ENCODE measurements at places on chromosomes 6 and 20. TPM values are rescaled to one million over a fixed set of nuclear protein-coding genes. Genes with fewer than 3 reads are reported as not detected.

Gene FAM83B
- 13.6 TPM for total RNA-seq

Gene SNPH
- total RNA-seq, result 2.3 TPM

Gene HMGN3
- total RNA-seq, result 61.1 TPM

Gene TNF
- total RNA-seq, result 0.73 TPM

GRCh38 chr6:17281497-17282481, 628 bp downstream of the RBM24 start:
- H3K27me3 ChIP-seq, result no peaks in the 10 kb centered on the region
- no peaks in the 10 kb centered on the region for H3K36me3 ChIP-seq
- H3K27ac ChIP-seq, result peak overlapping the region; percentile 4
- no peak for DNase-seq
- peak overlapping the region; percentile 83 for H3K4me3 ChIP-seq

DNA sequence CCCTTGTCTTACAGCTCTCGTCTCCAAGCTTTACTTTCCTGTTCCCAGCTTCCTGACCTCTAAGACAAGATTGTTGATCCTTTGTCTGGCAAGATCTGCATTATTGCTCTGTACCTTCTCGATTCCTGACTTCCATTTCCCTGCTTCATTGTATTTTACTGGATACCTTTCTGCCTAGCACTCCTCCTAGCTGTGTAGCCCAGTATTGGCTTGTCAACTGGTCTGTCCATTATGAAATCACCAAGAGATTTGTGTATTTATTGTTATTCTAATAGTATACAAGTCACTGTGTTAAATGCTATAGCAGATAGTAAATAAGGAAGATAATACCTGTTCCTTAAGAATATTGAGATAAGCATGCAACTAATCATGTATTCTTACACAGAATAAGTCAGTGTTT, 305.4 kb downstream of the CDKAL1 start:
- no peaks in the 10 kb centered on the region for H3K36me3 ChIP-seq
- no peak for DNase-seq
- no peak overlapping the region for H3K27ac ChIP-seq

- no peaks in the 10 kb centered on the region for H3K36me3 ChIP-seq
- no peaks in the 10 kb centered on the region for H3K27me3 ChIP-seq
- no peak overlapping the region for H3K27ac ChIP-seq
- no peaks in the 10 kb centered on the region for H3K4me1 ChIP-seq
- H3K4me3 ChIP-seq, result no peak overlapping the region
These were observed 63.5 kb downstream of the HACE1 start for GRCh38 chr6:104796031-104796785.

DNA sequence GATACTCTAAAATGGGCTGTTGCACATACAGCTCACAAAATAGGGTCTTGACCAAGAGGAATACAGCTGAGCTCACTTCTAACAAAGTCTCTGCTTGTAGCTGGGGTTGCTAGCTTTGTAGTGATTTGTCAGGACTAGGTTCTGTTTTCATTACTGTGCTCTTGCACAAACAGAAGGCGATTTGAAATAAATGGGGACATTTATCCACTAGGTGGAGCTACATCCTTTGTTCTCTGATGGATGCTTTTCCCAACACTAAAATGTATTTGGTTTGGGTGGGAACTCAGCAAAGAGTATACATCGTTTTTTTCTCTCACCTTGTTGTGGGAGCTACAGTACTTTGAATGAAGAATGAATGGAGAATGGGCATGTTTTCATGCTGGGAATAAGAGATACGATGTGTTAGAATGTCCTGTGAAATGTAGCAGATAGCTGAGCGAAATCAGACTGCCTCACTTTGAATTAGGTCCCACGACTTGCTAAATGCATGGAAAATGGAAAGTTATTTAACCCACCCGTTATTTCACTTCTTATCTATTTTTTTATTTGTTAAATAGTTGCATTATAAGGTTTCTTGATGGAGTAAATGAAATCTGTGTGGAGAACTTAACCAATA, 494.7 kb upstream of the MAP3K7 start:
- no peaks in the 10 kb centered on the region for H3K4me1 ChIP-seq
- no peak overlapping the region for H3K4me3 ChIP-seq
- H3K27ac ChIP-seq, result no peak overlapping the region
- no peak for DNase-seq

- no peak overlapping the region for H3K4me3 ChIP-seq
- H3K36me3 ChIP-seq, result no peaks in the 10 kb centered on the region
- no peaks in the 10 kb centered on the region for H3K4me1 ChIP-seq
- DNase-seq, result no peak
These were observed 34.1 kb upstream of the TIAM2 start for GRCh38 chr6:154960854-154961530.

- H3K27me3 ChIP-seq, result peaks cover 8% of the 10 kb centered on the region
- DNase-seq, result no peak
- no peaks in the 10 kb centered on the region for H3K36me3 ChIP-seq
- H3K4me3 ChIP-seq, result no peak overlapping the region
- no peaks in the 10 kb centered on the region for H3K4me1 ChIP-seq
These were observed 33.2 kb upstream of the RPS6KA2 start for GRCh38 chr6:166660157-166660688.

GRCh38 chr6:55892749-55893357, 17.5 kb upstream of the BMP5 start:
- no peaks in the 10 kb centered on the region for H3K36me3 ChIP-seq
- no peak overlapping the region for H3K27ac ChIP-seq
- no peak overlapping the region for H3K4me3 ChIP-seq
- no peak for DNase-seq

DNA sequence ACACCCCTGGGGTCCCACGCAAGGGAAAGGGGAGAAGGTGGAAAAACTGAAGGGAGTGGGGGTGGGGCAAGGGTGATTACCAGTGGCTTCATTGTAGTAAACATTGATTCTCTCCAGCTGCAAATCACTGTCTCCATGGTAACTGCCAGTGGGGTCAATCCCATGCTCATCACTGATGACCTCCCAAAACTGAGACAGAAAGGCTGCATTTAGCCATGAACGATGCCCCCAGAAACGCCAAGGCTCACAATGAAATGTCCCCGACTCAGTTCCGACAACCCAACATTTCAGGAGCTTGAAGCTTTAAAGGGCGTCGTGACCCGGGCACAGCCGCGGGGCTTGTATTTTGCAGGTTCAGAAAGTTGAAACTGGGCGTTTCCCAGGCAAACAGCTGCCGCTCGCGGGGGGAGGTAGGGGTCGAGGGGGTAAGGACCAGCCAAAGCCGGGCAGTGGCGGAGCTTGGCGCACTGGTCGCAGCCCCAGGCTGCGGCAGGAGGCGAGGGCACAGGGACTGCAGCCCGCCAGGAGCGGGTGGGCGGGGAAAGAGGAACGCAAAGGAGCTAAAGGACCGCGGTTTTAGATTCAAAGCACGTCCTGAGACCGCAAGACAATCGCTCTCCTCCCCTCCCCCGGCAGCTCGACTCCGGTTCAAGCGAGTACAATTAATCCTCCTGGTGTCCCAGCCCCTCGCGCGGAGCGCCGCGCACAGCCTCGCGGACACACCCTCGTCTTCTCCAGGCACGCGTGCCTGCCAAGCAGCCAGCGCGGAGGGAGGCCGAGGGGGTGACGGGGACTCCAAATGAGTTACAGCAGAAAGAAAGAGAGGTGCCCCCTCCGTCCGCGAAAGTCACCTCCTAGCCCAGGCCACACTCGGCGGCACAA, 731 bp downstream of the TUBB2B start:
- peaks cover 37% of the 10 kb centered on the region for H3K27me3 ChIP-seq
- peaks cover 11% of the 10 kb centered on the region for H3K4me1 ChIP-seq

- H3K4me1 ChIP-seq, result no peaks in the 10 kb centered on the region
- H3K36me3 ChIP-seq, result no peaks in the 10 kb centered on the region
- no peak overlapping the region for H3K4me3 ChIP-seq
- H3K27me3 ChIP-seq, result no peaks in the 10 kb centered on the region
- no peak for DNase-seq
These were observed 199.2 kb downstream of the UBE3D start for GRCh38 chr6:82866446-82866845.

DNA sequence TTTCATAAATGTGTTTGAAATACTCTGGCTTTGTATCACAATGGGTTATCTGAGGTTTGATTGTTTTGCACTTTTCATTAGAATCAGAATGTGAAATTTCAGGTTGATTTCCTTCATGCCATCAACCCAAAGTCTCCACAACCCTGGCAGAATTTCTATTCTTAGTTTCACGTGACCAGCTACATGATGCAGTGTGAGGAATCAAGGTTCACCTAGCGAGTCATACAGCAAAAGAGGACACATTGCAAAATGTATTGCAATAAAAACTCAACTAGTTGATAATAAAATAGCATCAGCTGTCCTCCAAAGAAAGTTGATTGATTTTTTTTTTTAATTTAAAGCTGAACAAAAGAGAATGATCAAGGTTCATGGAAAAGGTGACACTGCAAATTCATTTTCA, 2.2 kb downstream of the HAO1 start:
- DNase-seq, result no peak
- H3K4me1 ChIP-seq, result no peaks in the 10 kb centered on the region
- H3K4me3 ChIP-seq, result no peak overlapping the region
- no peak overlapping the region for H3K27ac ChIP-seq

GRCh38 chr20:61859767-61860166, 205.9 kb downstream of the TAF4 start:
- no peak overlapping the region for H3K27ac ChIP-seq
- no peak overlapping the region for H3K4me3 ChIP-seq
- no peak for DNase-seq
- no peaks in the 10 kb centered on the region for H3K27me3 ChIP-seq
- H3K4me1 ChIP-seq, result no peaks in the 10 kb centered on the region

- H3K4me1 ChIP-seq, result no peaks in the 10 kb centered on the region
- H3K27me3 ChIP-seq, result no peaks in the 10 kb centered on the region
- no peaks in the 10 kb centered on the region for H3K36me3 ChIP-seq
These were observed 18.1 kb upstream of the NOL4L start for GRCh38 chr20:32603046-32603726.

DNA sequence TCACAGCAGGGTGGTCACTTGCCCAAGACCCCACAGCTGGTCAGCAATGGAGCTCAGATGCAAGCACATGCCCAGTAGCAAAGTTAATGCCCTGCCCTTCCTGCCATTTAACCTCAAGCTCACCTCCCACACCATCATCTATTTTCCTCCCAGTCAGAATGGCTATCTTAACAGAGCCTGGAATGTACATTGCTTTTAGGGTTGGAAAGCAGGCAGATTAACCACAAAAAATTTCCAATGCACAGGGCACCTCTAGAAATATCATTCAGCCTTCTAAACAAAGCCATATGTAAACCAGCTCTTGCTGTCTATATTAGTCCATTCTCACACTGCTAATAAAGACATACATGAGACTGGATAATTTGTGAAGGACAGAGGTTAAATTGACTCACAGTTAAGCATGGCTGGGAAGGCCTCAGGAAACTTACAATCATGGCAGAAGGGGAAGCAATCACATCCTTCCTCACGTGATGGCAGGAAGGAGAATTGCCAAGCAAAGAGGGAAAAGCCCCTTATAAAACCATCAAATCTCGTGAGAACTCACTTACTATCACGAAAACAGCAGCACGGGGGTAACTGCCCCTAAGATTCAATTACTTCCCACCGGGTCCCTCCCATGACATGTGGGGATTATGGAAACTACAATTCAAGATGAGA, 106.9 kb downstream of the FYN start:
- DNase-seq, result no peak
- H3K4me1 ChIP-seq, result no peaks in the 10 kb centered on the region
- H3K27me3 ChIP-seq, result no peaks in the 10 kb centered on the region

All from breast epithelium (tissue), 4 donors.